Trophoblast cell (in vitro differentiated cells and primary cell): ENCODE measurements at places on chromosomes 6 and 20.

DNA sequence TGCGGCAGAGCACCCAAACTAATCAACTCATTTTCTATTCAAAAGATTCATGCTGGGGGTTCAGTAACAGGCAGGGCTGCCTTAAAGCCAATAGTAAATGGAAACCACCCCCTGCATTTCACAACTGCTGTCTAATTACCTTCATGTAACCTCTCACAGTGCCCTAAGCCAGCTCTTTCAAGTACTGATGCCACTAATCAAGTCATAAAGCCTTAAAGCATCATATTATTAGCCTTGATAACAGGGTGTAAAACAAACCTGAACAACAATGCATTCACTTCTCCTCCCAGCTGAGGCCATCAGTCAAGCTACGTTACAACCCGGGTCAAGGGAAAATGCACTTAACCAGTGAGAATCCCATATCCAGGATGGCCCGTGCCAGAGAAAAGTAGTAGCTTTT lies 33.0 kb downstream of the TRERF1 start:
- no peaks in the 10 kb centered on the region for H3K27me3 ChIP-seq
- H3K4me1 ChIP-seq: no peaks in the 10 kb centered on the region
- H3K27ac ChIP-seq: no peak overlapping the region
- no peaks in the 10 kb centered on the region for H3K36me3 ChIP-seq
- no peak overlapping the region for H3K4me3 ChIP-seq

- H3K4me1 ChIP-seq: no peaks in the 10 kb centered on the region
- H3K4me3 ChIP-seq: no peak overlapping the region
- peak; percentile 26 for DNase-seq
- no peaks in the 10 kb centered on the region for H3K27me3 ChIP-seq
- H3K36me3 ChIP-seq: no peaks in the 10 kb centered on the region
Observed at GRCh38 chr20:59214606-59215547, 51.3 kb downstream of the ZNF831 start.

DNA sequence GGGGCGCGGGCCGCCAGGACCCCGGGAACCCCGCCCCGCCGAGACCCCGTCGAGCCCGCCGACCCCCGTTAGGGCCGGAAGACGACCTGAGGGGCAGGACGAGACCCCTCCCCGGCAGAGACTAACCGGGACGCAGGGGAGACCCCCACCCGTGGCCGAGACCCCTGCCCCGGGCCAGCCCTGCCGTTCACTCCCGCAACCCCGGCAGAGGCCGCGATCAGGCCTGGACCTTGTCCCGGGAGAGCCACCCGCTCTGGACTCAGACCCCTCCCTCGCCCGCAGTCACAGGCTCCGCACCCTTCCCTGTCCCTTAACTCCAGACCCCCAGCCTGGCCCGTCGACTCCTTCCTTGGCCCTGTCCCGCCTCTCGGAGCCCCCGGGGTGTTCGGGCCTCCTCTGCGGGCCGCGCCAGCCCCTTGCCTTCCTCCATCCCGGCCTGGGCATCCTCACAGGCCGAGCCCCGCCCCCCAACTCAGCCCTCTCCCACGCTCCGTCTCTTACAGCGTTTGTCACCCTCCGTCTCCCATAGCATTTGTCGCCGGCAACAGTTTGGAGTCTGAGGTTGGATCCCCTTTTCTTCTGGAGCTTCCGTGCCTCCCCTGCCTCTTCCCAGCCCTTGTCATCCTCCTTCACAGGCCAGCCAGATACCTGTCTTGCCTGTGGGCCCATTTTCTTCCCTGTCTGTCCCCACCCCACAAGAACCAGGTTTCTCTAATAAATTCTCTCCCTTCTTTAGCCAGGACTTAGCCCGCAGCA lies 569 bp downstream of the TCEA2 start:
- no peak overlapping the region for H3K27ac ChIP-seq
- H3K36me3 ChIP-seq: no peaks in the 10 kb centered on the region
- H3K4me3 ChIP-seq: peak overlapping the region; percentile 88
- peaks cover 19% of the 10 kb centered on the region for H3K4me1 ChIP-seq

DNA sequence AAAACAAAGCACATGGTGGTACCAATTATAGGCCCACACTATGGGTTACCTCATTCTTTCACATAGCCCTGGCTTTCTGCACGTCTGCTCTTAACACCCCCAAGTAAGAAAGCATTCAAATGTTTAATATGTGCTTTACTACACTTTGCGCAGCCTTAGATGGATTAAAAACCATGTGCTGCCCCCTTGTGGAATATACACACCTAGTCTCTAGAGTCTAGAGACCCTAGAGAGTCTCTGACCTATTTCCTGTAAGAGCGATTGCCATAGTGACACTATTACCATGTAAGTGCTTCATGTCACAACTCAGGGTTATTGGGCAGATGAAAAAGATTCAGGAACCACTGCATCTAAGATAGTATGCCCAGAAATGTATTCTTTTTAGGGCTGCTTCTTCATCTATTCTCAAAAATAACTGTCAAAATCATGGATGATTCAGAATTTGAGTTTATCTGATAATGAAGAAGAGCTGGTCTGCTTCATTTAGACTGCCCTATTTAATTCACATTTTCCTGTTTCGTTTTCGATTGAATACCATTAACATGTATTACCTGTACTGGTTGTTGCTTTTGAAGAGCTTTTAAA lies 186.3 kb downstream of the ADGB start:
- no peak for DNase-seq
- H3K4me3 ChIP-seq: no peak overlapping the region
- H3K27ac ChIP-seq: no peak overlapping the region
- H3K36me3 ChIP-seq: no peaks in the 10 kb centered on the region
- H3K27me3 ChIP-seq: no peaks in the 10 kb centered on the region

GRCh38 chr6:97123112-97123511 lies 159.9 kb downstream of the MMS22L start:
- H3K27me3 ChIP-seq: no peaks in the 10 kb centered on the region
- no peaks in the 10 kb centered on the region for H3K4me1 ChIP-seq
- no peak overlapping the region for H3K27ac ChIP-seq
- H3K36me3 ChIP-seq: no peaks in the 10 kb centered on the region

- H3K36me3 ChIP-seq: no peaks in the 10 kb centered on the region
- no peaks in the 10 kb centered on the region for H3K27me3 ChIP-seq
- H3K4me3 ChIP-seq: no peak overlapping the region
- H3K4me1 ChIP-seq: no peaks in the 10 kb centered on the region
- no peak overlapping the region for H3K27ac ChIP-seq
Observed at GRCh38 chr6:167644412-167645132, 182.1 kb upstream of the AFDN start.

- no peaks in the 10 kb centered on the region for H3K27me3 ChIP-seq
- H3K36me3 ChIP-seq: no peaks in the 10 kb centered on the region
- peaks cover 2% of the 10 kb centered on the region for H3K4me1 ChIP-seq
Observed at GRCh38 chr6:73652637-73653570, 888 bp downstream of the SLC17A5 start.

DNA sequence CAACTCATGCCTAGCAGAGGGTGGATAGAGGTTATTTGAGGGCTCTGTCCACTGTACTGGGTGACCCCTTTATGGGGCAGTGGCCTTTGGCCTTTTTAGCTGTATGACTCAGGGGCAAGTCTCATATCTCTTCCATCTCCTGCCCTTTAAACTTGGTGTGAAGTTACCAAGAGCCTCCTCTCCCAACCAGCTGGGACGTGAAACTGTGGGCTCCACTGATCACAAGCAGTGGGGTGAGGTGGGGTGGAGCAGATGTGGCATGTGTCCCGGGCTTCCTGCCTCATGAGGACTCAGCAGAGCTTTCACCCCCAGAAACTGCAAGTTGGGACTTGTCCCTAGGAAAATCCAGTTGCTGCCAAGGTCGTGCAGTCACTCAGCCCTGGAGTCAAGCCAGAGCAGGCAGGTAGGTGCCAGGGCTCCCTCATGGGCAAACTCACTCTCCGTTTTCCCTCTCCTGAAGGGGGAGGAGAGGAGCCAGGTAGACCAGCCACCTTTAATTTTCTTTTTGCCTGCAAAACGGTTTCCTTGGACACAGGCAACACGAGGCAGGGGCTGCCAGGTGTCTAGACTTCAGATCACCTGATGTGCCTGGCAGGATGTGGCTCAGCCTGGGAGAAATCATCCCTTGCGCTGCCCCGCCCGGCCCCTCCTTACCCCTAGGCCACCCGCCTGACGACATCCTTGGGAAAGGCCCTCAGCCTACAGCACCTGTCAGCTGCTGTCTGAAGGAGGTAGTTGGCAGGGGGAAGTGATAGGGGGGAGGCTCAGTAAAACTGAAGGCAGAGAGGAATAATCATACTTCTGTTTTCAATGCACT lies 4.0 kb downstream of the CDKN1A start:
- H3K36me3 ChIP-seq: peaks cover 43% of the 10 kb centered on the region
- H3K4me3 ChIP-seq: no peak overlapping the region
- H3K27ac ChIP-seq: peak overlapping the region; percentile 23
- H3K4me1 ChIP-seq: peaks cover 17% of the 10 kb centered on the region
- peaks cover 6% of the 10 kb centered on the region for H3K27me3 ChIP-seq
- peak; percentile 92 for DNase-seq

- no peaks in the 10 kb centered on the region for H3K27me3 ChIP-seq
- no peaks in the 10 kb centered on the region for H3K4me1 ChIP-seq
- H3K27ac ChIP-seq: no peak overlapping the region
Observed at GRCh38 chr6:1858196-1858595, 248.5 kb downstream of the FOXC1 start.

DNA sequence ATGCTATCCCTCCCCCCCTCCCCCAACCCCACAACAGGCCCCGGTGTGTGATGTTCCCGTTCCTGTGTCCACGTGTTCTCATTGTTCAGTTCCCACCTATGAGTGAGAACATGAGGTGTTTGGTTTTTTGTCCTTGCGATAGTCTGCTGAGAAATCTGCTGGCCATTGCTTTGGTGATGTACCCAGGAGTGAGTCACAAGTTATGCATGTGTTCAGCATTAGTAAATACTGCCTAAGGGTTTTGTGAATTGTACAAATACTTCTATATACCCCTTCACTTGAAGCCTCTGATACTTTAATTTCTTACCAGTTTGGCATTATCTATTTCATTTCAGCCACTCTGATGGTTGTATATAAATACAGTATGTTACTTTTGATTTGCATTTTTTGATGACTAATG lies 711.3 kb upstream of the GJE1 start:
- no peak overlapping the region for H3K27ac ChIP-seq
- no peaks in the 10 kb centered on the region for H3K27me3 ChIP-seq
- H3K36me3 ChIP-seq: no peaks in the 10 kb centered on the region
- no peak overlapping the region for H3K4me3 ChIP-seq

- no peaks in the 10 kb centered on the region for H3K4me1 ChIP-seq
- no peak overlapping the region for H3K4me3 ChIP-seq
- no peak overlapping the region for H3K27ac ChIP-seq
- no peaks in the 10 kb centered on the region for H3K27me3 ChIP-seq
- DNase-seq: no peak
Observed at GRCh38 chr6:36216559-36216958, 20.0 kb downstream of the BRPF3 start.

DNA sequence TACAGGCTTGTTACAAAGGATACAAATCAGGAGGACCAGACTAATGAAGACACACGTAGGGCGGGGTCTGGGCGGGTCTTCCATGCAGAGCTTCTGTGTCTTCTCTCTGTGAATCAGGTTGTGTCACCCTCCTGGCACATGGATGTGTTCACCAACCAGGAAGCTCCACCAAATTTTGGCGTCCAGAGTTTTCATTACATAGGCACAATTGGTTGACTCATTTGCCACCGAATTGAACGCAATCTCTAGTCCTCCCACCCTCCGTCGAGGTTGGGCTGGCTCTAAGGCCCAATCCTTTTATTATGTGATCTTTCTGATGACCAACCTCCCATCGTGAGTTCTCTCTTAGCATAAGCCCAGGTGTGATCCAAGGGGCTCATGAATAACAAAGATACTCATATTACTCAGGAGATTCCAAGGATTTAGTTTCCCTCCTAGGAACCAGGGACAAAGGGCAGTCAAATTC lies 36.3 kb upstream of the DDR1 start:
- H3K27ac ChIP-seq: peak overlapping the region; percentile 35
- no peak overlapping the region for H3K4me3 ChIP-seq
- H3K27me3 ChIP-seq: no peaks in the 10 kb centered on the region
- peak; percentile 41 for DNase-seq

DNA sequence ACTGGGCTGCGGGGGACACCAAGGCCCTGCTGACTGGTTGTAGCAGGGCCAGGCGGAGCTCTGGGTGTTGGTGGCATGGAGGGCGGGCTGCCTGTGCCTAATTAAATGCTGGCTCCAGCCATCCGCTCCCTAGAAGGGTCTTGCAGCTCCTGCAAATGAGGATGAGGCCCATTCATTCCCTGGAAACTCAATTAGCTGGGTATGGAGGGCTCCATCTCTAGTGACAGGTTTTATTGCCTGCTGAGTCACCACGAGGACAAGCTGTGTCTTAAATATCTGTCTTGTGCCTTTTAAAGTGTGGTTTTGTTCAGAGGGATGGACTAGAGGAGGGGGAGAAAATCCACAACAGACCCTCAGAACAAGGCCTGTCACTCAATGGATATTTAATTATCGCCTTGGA lies 60.9 kb downstream of the SULF2 start:
- no peaks in the 10 kb centered on the region for H3K4me1 ChIP-seq
- no peak overlapping the region for H3K4me3 ChIP-seq
- H3K27me3 ChIP-seq: no peaks in the 10 kb centered on the region
- no peak overlapping the region for H3K27ac ChIP-seq
- DNase-seq: no peak
- H3K36me3 ChIP-seq: no peaks in the 10 kb centered on the region

DNA sequence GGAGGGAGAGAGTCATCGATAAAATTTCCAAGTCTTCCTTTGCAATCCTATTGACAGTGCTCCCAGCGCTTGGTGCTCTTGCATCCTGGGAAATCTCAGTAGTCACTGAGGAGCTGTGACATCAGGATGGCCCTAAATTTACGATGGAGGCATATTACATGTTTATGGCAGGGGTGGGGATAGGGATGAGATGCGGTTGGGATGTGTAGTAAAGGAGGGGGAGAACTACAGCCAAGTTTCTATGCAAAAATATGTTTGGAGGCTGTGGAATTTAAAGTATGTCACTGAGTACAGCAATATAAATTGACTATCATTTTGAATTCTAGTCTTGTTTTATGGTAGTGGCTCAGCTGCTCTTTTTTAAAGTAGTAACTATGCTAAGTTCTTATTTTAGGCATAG lies 544.9 kb downstream of the PKHD1 start:
- DNase-seq: no peak
- H3K4me1 ChIP-seq: no peaks in the 10 kb centered on the region
- no peaks in the 10 kb centered on the region for H3K27me3 ChIP-seq
- no peak overlapping the region for H3K4me3 ChIP-seq
- H3K36me3 ChIP-seq: no peaks in the 10 kb centered on the region

GRCh38 chr6:23175391-23175790 lies 606.0 kb downstream of the HDGFL1 start:
- H3K27ac ChIP-seq: no peak overlapping the region
- no peak for DNase-seq
- no peaks in the 10 kb centered on the region for H3K27me3 ChIP-seq

- no peak for DNase-seq
- H3K27ac ChIP-seq: no peak overlapping the region
- H3K27me3 ChIP-seq: no peaks in the 10 kb centered on the region
- H3K4me1 ChIP-seq: peaks cover 3% of the 10 kb centered on the region
Observed at GRCh38 chr6:37850260-37850659, 30.7 kb downstream of the ZFAND3 start.

DNA sequence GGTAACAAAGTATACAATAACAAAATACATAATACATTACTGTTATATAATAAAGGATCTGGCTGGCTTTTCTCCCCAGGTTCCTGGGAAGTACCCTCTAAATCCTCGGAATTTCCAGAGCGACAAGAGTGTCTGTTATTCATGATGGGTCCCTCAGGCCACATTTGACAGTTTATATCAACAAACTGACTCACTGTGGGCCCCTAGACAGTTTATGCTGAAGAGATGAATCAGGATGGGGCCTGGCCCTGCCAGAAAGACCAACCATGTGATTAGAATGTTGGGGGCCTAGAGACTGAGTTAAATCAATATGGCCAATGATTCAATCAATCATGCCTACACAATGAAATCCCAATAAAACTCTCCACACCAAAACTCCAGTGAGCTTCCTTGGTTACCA lies 13.5 kb downstream of the USP45 start:
- H3K4me1 ChIP-seq: no peaks in the 10 kb centered on the region
- no peak overlapping the region for H3K4me3 ChIP-seq
- H3K27me3 ChIP-seq: no peaks in the 10 kb centered on the region
- H3K27ac ChIP-seq: no peak overlapping the region
